NCI-H748 treated with DMSO at 0.1 percent for 48 hours (cell line): ENCODE measurements at places on chromosomes 1 and 21.

DNA sequence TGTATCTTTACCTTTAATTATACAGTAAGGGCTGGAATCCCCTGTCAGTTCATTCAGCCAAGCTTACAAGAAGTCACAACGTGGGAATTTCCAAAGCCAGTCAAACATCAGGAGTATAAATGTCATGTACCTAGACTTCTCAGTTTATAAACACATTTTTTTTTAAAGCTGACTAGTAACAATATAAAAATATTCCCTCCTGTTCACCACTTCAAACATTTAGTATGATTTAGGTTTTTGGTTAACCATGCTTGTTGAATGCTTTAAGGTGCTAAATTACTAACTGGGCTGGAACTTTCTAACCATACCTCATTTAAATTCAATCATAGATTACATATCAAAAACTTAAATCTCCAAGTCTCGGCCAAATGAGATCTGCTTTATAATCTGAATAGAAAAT, 44.0 kb downstream of the JAK1 start:
- no peak for DNase-seq

DNA sequence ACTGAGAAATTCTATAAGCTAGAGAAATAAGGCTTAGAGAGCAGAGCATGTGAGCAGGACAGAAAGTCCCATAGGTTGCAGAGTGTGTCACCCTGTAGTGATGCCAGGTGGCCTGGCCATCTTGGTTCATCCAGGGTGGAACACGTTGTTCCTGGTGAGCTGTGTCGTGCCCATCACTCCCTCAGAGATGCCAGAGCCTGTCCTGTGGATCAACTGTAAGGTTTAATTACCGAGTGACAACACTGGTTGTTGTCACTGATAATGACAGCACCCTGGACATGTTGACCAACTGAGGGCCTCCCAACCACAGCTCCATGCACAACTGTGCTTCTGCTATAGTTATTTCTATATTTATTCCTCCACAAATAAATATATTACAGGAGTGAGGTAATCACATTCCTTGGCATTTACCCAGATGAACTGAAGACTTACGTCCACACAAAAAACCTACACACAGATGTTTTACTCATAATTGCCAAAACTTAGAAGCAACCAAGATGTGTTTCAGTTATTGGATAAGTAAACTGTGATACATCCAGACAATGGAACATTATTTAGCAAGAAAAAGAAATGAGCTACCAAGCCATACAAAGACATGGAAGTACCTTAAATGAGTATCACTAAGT, 6.2 kb downstream of the C1orf198 start:
- no peak for DNase-seq

- no peak for DNase-seq
Measured at GRCh38 chr1:86541859-86542258, 5.0 kb upstream of the CLCA4 start.

DNA sequence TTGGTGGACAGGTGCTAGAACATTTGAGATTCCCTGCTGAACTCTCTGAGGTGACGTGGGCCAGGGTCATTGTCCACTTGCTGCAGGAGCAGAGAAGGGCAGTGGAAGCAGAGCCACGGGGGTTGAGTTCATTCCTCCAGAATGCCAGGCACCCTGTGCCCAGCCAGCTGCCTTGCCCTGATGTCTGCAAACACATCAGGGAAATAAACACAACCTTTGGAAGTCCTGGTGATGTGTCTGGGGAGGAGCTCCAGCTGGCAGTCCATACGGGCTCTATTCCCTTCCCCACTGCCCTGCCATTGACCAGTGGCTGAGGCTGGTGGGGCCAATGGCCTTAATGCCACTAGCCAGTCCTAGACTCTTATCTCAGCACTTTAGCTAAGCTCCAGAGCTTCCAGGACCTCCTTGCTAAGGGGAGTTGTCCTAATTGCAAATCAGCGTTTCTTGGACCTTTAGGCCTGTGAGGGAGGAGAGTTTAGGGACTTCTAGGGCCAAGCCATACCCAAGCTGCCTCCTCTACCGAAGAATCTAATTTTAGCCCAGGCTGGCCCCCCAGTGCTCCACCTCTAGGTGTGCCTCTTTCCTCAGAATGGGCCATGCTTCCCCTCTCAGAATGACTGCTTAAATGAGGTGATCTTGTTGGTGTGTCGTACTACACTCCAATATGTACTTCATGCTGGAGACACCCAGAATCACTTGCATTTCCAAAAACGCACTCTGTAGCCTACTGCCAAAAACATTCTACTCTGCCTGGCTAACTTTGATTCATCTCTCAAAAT, 25.9 kb upstream of the MFSD2A start:
- DNase-seq = no peak
